ENCODE measurements at places on chromosomes 12 and 14. TPM values are rescaled to one million over a fixed set of nuclear protein-coding genes. Genes with fewer than 3 reads are reported as not detected.
A peak's percentile ranks its signal among the peaks of the same experiment; 100 is the strongest.

- no peaks in the 10 kb centered on the region for H3K27me3 ChIP-seq
- no peaks in the 10 kb centered on the region for H3K36me3 ChIP-seq
- peaks cover 12% of the 10 kb centered on the region for H3K4me1 ChIP-seq
- H3K27ac ChIP-seq = no peak overlapping the region
- DNase-seq = no peak
Measured at GRCh38 chr12:132432721-132433577, 57.0 kb upstream of the FBRSL1 start.

GRCh38 chr12:26434299-26435068 is 239.1 kb downstream of the SSPN start:
- H3K4me3 ChIP-seq = no peak overlapping the region
- no peaks in the 10 kb centered on the region for H3K36me3 ChIP-seq
- no peaks in the 10 kb centered on the region for H3K27me3 ChIP-seq
- H3K27ac ChIP-seq = no peak overlapping the region

GRCh38 chr12:67877727-67878126 is 111.5 kb upstream of the IFNG-AS1 start:
- no peaks in the 10 kb centered on the region for H3K36me3 ChIP-seq
- no peaks in the 10 kb centered on the region for H3K27me3 ChIP-seq
- no peak overlapping the region for H3K4me3 ChIP-seq
- no peaks in the 10 kb centered on the region for H3K4me1 ChIP-seq

- no peaks in the 10 kb centered on the region for H3K36me3 ChIP-seq
- no peak overlapping the region for H3K27ac ChIP-seq
- peak; percentile 7 for DNase-seq
- no peaks in the 10 kb centered on the region for H3K4me1 ChIP-seq
Measured at GRCh38 chr12:69290545-69291277, 51.3 kb downstream of the CPSF6 start.

GRCh38 chr12:116534311-116535121 is 24.7 kb upstream of the MAP1LC3B2 start:
- peak overlapping the region; percentile 6 for H3K27ac ChIP-seq
- peaks cover 36% of the 10 kb centered on the region for H3K4me1 ChIP-seq
- H3K27me3 ChIP-seq = no peaks in the 10 kb centered on the region
- H3K4me3 ChIP-seq = peak overlapping the region; percentile 78

DNA sequence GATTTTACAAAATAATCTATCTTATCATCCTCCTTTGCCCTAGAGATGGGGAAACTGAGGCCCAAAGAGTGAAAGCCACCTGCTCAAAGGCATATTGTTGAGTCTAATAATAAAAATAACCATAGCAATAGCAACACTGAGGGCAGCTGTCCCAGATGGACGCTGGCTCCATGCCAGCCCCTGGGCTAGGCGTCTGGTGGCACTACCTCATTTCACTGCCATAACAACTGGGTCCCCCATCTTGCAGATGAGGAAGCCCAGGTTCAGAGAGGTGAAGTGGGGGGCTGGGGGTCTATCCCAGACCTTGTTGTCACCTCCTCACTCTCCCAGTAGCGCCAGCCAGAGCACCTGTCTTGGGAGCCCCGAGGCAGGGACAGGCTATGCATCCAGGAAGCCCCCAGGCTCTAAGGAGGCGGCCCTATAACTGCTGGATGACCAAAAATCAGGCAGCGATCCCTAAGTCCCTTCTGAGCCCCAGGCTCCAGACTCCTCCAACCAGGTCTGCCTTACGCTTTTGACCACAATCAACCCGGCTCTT is 12.8 kb downstream of the BDKRB2 start:
- H3K4me3 ChIP-seq = no peak overlapping the region
- H3K4me1 ChIP-seq = no peaks in the 10 kb centered on the region
- H3K27me3 ChIP-seq = no peaks in the 10 kb centered on the region
- H3K27ac ChIP-seq = no peak overlapping the region
- DNase-seq = no peak
- no peaks in the 10 kb centered on the region for H3K36me3 ChIP-seq

- peaks cover 14% of the 10 kb centered on the region for H3K4me1 ChIP-seq
- H3K27me3 ChIP-seq = no peaks in the 10 kb centered on the region
- no peak overlapping the region for H3K4me3 ChIP-seq
- no peaks in the 10 kb centered on the region for H3K36me3 ChIP-seq
- DNase-seq = no peak
Measured at GRCh38 chr12:3275171-3276041, 198.2 kb downstream of the TSPAN9 start.

DNA sequence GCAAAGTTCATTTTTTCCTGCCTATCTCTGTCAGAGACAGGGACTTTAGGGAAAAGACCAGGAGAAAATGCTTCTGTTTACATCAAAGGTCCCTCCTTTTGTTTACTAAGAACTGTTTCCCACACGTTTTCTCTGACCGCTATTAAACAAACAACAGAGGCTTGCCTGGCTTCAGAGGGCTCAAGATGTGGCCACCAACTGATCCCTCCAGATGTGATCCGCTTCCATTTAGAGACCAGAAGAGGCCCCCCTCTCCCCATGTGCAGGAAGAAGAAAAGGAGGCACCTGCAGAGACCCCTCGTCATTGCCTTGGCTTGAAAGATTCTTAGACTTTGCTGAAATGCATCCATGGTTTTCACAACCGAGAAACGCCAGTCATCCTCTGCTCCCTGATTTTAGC is 217.9 kb upstream of the PWP1 start:
- no peaks in the 10 kb centered on the region for H3K4me1 ChIP-seq
- no peaks in the 10 kb centered on the region for H3K27me3 ChIP-seq
- no peaks in the 10 kb centered on the region for H3K36me3 ChIP-seq
- DNase-seq = no peak

- H3K4me3 ChIP-seq = peak within 1 kb of the TSS; percentile 64
- H3K27ac ChIP-seq = no peak within 1 kb of the TSS
- no peaks in the 10 kb centered on the region for H3K27me3 ChIP-seq
- no peak for DNase-seq
- peaks cover 3% of the 10 kb centered on the region for H3K36me3 ChIP-seq
Measured at GRCh38 chr12:54032627-54033100, at the start of gene HOXC5. TSS of gene HOXC5 (plus strand) at chr12:54033050. CDS start at chr12:54033123, 73 bp downstream.

DNA sequence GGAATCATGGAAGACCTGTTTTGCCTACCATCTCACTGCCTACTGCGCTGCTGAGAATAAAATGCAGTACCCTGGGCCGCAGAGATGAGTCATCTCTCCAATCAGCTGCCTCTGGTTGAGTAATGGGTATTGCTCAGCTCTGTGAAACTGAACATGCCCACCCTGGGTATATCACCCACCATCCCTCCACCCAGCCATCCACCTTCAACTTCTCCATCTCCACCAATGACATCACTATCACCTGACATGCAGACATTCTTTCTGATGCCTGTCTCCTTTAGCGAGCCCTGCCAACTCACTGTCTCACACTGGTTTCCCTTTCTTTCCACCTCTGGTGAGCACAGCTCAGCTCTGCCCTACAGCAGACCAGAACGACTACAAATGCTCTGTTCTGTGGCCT is 33.6 kb downstream of the E2F7 start:
- H3K27me3 ChIP-seq = no peaks in the 10 kb centered on the region
- H3K36me3 ChIP-seq = no peaks in the 10 kb centered on the region
- H3K27ac ChIP-seq = no peak overlapping the region
- no peaks in the 10 kb centered on the region for H3K4me1 ChIP-seq
- no peak for DNase-seq

Gene C12orf56
- not detected for total RNA-seq

Gene ERH
- 55.9 TPM for total RNA-seq

Gene ZBTB42
- total RNA-seq = 3.2 TPM

Gene SYCP3
- total RNA-seq = not detected

Gene CPNE8
- 42.4 TPM for total RNA-seq

Gene KLRC4
- total RNA-seq = 0.54 TPM

Gene GRIP1
- total RNA-seq = 0.28 TPM

Gene SLC22A17
- total RNA-seq = 55.1 TPM
